Posterior cingulate gyrus (tissue), 11 donors: ENCODE measurements at places on chromosomes 13 and 19.
A peak's percentile ranks its signal among the peaks of the same experiment; 100 is the strongest.

- no peak for DNase-seq
These were observed 1.6 kb upstream of the C19orf38 start for GRCh38 chr19:10846500-10847202.

- DNase-seq: no peak
These were observed 19.7 kb downstream of the FBXL12 start for GRCh38 chr19:9799162-9799561.

DNA sequence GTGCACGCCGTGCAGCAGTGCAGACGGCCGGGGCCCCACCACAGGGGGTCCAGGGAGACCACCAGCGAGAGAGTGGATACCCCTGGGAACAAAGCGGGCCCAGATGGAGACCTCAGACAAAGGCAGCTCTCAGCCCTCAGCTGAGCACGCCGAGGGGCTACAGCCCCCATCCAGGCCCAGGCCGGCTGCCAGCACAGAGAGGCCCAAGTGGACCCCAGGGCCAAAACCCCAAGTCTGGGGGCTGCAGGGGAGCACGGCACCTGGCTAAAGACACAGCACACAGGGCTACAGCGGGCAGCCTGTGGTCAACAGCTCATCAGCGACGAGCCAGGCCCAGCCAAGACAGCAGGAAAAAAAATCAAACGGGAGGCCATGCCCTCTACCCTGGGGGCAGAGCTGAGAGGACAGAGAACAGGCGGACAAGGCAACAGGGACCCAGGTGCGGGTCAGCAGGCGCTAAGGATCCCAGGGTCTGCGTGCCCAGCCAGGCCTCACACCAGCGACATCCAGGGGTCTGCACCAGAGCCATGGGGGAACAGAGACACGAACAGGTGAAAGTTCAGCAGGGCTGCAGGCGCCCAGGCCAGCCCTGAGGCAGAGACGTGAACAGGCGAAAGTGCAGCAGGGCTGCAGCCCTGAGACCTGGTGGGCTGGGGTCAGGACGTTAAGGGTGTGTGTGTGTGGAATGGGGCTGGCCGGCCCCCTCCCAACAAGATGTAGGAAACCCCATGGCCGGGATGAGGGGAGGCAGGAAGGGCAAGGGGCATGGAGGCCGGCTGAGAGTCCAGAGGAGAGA is 34.3 kb downstream of the RASA3 start:
- no peak for DNase-seq

DNA sequence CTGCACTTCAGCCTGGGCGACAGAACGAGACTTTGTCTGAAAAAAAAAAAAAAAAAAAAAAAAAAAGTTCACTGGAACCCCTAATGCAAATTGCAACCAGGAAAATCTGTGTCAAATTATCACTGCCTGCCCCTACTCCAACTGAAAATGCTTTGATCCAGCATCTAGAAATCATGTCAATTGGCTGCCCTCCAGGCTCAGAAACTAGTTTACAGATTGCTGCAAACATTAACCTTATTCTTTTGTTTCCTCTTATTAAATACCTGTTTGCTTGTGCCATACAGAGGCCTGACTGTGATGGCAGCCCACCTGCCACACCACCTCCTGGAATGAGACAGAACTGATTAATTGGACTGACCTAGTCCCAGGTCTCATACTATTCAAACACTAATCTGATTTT is 18.6 kb upstream of the AKT2 start:
- no peak for DNase-seq

DNA sequence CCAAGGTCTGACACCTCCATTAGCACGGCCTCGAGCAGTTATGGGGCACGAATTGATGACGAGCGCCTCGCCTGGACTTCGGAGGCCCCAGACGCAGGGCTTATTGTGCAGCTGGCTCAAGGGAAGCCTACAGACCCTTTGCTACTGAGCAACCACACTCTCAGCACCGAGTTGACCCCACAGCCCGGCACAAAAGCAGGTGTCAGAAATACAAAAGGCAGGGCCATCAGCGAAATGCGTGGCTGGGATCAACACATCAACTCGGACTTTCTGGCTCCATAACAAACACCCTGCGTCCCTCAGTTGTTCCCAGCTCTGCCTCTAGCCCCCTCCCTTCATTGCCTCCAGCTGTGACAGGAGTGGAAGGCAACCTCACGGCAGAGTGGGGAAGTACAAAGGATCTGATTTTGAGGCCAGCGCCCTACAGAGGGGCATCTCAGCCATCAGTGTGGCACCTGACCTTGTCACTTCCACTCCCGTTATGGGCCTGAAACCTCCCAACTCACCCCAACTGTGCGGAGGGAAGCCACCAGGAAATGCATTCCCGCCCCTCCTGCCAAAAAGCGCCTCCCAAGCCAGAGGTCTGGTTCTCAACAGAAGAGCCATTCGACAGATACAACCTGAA is 18.0 kb downstream of the PEPD start:
- peak; percentile 56 for DNase-seq

- no peak for DNase-seq
These were observed 130.5 kb downstream of the PAN3 start for GRCh38 chr13:28268800-28269223.

GRCh38 chr19:13633109-13633508 is 126.8 kb upstream of the CACNA1A start:
- no peak for DNase-seq

- DNase-seq: peak; percentile 77
These were observed 94.0 kb upstream of the RFC3 start for GRCh38 chr13:33723772-33724435.

GRCh38 chr19:5790559-5791520 is at the start of gene DUS3L:
Gene DUS3L, minus strand, starts transcription at chr19:5791163. Its CDS starts 22 bp downstream, at chr19:5791141.
- peak; percentile 99 for DNase-seq

GRCh38 chr13:33277946-33278345 is 7.6 kb downstream of the STARD13 start:
- no peak for DNase-seq

DNA sequence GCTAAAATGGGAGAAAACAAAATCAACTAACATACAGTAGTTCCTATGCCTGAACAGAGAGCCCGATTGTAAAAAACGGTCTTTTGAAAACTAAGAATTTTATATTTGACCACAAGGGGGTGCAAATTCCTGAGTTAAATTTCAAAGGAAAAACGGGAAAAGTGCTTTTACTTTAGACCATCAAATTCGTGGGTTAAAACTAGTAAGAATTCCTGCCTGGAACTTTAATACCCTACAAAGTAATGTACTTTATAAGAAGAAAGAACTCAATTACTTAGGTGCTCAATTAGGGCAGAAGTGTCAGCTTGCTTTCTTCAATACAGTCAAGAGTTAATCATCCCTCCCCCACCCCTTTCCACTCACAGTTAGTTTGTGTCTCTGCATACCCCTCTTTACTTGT is 69.8 kb downstream of the KCNRG start:
- DNase-seq: no peak

DNA sequence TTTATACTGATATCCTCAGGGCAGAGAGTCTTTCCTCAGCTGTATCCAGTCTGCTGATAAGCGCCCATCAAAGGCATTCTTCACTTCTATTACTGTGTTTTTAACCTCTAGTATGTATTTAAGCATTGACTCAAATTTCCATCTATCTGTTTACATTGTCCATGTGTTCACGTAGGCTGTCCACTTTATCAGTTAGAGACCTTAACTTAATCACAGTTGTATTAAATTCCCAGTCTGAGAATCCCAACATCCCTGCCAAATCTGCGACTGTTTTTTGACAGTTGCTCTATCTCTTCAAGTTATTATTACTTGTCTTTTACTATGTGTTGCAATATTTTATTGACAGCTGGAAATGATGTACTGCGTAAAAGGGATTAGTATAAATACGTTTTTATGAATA is 1613.7 kb upstream of the MIR17HG start:
- no peak for DNase-seq

GRCh38 chr19:46284635-46285034 is 12.2 kb upstream of the HIF3A start:
- no peak for DNase-seq

GRCh38 chr13:33296793-33297425 is 11.4 kb upstream of the STARD13 start:
- no peak for DNase-seq

DNA sequence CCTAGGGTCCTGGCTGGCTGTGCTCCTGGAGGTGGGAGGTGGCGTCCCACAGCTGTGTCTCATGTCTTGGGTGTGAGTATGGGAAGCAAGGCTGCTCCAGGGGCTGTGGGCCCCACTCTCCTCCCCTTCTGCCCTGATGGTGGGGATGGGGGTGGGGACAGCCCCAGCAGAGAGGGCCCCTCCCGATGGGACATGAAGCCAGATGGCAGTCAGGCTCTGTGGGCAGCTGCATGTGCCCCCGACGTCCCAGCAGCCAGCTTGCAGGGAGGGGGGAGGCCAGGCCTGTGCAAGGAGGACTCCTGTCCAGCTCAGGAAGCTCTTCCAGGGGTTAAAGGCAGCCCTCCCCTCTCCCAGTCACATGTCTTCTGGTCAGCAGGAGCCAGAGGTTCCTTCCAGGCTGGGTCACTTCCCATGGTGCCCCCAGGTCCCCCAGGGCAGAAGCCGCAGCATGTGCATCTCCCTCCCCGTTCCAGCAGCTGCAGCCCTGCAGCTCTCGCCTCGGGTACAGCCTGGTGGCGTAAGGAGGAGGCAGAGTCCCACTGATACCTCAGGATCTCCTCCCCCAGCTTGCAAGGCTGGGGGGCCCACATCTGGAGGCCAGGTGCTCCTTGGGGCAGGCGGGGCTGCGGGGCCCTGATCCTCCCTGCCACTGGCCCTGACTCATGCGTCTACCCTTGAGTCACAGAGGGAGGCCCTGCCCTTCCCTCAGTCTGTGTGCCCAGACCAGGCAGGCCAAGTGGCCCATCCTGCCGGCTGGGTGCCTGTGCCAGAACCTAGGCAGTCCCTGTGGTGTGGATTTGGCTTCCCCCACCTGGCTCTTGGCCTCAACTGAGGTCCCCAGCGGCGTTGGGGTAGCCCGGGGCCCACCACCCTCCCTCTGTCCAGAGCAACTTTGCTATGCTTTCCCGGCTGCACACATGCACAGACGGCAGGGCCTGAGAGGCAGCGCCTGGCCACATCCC is 13.0 kb downstream of the YIPF2 start:
- no peak for DNase-seq

DNA sequence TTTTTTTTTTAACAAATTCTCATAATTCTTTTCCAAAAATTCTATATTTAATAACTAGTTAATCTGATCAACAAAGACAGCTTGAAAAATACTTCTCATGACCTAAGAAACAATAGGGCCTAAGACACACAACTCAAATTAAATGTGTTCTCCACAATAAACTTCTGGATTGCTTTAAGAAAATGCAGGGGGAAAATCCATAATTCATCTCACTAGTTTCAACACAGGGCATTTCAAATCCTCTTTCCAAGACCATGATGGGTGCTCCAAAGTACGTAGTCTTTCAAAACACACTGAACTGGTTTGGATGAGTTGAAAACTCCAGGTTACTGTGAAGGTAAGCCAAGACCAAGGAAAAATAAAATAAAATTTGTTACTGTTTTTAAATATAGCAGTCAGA is 62.6 kb downstream of the DCLK1 start:
- no peak for DNase-seq

DNA sequence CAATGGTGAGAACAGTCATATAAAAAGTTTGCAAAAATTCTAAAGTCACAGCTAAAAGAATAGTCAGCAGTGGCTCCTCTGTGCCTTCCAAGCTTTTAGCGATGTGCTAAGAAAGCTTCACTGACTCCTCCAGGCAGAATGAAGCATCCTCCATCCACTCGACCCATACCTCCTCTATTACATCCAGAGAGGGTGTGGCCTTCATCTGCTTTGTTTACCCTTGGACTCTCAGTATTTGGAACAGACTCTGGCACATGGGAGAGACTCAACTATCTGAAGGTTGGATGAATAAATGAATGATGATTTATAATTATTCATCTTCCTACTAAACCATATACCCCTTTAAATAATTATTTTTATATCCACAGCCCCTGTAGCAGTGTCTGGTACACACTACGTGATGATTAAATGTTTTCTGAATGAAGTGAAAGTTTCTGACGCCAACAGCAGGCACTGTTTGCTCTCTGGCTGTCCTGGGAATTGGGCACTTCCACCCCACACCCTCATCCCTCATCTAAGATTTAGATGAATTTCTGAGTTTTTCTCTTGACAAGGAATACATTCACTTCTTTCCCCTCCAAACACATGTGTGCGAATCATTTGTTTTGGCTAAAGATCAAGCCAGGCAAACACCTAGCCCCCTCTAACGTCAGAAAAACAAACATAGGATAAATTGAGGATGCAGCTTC is 93.9 kb downstream of the NUFIP1 start:
- DNase-seq: no peak

DNA sequence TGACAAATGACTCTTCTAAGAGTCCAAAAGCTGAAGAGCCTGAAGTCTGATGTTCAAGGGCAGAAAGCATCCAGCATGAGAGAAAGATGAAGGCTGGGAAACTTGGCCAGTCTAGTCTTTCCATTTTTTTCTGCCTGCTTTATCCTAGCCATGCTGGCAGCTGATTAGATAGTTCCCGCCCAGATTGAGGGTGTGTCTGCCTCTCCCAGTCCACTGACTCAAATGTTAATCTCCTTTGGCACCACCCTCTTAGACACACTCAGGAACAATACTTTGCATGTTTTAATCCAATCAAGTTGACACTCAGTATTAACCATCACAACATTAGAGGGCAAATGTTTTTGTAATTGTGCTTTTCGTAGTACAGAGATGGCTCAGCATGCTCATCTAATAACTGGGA is 267.5 kb upstream of the KLHL1 start:
- DNase-seq: no peak

- DNase-seq: no peak
These were observed 16.3 kb downstream of the LATS2 start for GRCh38 chr13:21045100-21045499.

DNA sequence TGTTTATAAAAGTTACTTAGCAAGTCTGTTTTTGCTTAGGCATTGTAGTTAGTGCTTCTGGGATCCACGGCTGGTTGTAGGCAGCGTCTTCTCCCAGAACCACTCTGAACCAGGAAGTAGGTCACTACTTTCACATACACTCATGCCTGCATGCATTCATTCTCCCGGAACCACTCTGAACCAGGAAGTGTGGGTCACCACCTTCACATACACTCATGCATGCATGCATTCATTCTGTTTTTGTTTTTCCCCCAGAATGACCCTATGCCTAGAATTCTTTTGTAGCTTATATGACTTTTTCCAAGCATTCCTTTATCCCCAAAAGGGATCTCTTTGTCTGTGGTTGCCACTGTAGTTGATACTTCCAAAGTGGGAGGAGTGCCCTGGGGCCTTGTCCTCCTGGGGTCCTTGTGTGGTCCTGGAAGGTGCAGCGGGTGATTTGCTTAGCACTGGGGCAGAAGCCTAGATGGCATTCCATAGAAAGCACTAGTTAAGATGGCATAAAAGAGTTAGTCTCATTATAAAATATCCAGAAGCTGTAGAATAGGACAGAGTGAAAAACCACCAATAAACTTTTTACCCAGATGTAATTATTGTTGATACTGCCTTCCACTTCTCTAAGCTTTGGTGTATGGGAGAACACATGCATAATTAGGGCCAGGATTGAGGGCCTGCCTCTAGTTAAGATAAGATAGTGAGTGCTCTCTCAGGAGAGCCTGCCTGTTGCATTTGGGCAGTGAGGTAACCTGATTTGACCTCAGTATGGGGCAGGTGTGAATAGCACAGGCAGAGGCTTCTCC is 68.6 kb upstream of the TEX29 start:
- no peak for DNase-seq

DNA sequence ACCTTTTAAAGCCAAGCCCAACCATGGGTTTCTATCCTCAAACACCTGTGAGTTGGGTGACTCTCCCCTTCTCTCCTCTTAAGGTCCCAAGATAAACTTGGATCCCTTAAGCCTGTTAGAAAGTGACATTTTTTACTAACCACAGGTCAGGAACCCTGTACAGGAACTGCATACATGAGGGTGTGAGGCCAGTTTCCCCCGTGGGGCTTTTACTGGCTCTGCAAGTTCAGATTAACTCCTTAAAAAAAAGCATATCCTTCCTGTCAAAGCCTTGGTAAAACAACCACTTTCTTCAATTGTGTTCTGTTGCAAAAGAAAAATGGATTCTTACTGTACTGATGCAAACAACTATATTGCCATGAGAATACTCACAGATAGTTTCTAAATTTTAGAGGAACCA is 2638.7 kb upstream of the PCDH20 start:
- no peak for DNase-seq
